Posterior cingulate gyrus (tissue), 11 donors: ENCODE measurements at places on chromosomes 3 and 15.

DNA sequence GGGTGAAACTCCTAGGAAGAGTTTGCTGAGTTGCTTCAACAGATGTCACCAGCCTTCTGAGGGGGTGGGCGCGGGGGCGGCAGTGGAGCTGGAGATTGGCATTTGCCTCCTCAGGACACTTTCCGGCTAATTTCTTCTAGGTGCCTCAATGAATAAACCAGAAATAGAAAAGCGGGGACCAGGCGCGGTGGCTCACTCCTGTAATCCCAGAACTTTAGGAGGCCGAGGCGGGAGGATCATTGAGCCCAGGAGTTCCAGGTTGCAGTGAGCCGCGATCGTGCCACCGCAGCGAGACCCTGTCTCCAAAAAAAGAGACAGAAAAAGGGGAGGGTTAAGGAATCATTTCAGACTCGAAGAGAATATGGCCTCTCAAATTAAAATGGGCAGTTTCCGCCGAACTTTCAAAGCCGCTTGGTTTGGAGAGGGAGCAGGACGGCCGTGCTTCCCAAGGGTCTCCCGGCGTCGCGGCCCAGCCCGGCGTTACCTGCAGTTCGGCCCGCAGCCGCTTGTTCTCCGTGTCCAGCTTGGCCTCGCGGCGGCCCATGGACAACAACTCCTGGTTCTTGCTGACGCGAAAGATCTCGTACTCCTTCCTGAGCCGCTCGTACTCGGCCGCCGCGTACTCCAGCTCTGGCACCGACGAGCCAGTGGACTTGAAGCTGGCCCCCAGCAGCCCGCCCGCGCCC is 587 bp downstream of the NPHP3 start:
- peak; percentile 42 for DNase-seq

DNA sequence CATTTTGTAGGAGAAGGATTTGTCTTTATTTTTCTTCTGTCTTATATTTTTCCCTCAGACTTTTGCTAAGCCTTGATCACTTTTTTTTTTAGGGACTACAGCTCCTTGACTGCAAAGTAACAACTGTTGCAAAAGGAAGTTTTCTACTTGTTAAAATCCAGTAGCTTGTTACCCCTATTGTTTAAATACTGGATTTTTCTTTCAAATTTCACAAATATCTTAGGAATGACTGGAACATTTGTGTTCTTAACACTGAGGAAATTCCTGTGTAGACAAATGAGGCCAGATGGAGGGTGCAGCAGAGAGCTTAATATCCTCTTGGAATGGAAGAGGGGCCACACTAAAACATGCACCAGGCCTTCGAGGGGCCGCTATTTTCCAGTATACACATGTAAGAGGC is 3.2 kb upstream of the PGPEP1L start:
- DNase-seq = no peak

DNA sequence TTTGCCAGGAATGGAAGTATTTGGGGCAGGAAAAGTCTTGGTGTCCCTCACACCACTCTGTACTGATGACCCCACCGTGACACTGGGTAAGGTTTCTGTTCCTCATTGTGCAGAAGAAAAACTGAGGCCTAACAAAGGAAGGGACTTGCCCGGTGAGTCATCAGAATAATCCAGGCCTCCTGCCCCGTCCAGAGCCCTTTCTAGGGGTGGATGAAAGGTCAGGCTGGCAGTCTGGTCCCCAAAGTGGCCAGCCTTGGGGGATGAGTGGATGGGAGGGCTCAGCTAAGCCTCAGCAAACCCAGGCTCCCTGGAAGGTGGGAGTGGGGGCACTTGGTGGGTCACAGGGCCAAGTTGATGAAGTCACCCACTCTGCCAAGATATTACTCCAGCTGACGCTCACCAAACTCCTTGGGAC is 2.3 kb upstream of the DNAH1 start:
- DNase-seq = no peak

- no peak for DNase-seq
These were observed 4.6 kb downstream of the PLIN1 start for GRCh38 chr15:89674526-89674925.

DNA sequence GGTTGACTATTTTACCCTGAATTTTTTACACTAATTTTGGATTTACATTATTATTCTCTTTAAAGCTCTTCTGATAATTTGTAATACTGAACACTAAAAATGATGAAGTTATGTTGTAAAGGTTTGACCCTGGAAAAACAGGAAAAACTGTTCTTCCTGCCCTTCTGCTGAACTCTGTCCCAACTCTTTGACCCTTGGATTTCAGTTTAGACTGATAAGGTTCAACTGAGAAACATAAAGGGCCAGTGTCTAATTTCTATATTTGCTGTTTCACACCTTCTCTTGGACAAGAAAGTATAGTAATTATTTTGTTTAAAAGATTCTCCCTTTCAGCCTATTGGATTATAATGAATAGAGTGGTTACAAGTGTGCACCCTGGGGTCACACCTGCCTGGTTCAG is 12.8 kb upstream of the TMOD3 start:
- DNase-seq = no peak

GRCh38 chr3:182242489-182242942 is 530.8 kb downstream of the SOX2 start:
- DNase-seq = no peak

GRCh38 chr3:42652611-42653302 is 740 bp upstream of the ZBTB47 start:
- no peak for DNase-seq

DNA sequence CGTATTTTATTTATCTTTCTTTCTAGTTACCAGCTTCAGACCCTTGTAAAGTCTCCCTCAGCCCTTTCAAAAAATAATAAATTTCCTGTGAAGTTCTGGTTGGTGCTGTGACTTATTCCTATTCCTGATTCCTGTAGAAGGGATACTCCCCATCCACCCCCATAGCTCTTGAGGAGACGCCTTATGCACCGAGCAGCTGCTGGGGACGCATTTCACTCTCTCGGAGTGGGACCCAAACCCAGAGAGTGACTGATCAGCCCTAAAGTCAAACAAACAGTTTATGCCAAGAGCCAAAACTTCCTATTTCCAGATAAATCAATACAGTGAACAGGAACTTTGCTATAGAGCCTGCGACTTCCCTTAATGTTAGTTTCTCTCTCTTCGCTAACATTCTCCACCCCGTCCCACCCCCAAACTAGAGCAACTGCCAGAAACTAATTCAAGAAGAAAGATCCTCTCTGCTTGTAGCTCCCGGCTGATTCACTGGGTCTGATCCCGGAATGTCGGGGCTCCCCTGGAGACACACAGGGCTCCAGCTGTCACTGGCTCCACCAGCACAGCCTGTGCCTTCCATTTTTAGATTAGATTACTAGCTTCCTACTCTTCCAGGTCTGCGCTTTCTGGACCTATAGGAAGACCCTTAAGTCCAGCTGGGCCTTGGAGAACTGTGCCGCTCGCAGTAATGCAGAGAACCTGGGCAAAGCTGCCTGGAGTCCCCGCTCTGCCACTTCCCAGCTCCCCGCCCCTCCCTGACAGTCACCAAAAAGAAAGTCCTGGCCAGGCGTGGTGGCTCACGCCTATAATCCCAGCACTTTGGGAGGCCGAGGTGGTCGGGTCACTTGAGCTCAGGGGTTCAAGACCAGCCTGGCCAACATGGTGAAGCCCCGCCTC is 45.2 kb downstream of the KLHL25 start:
- no peak for DNase-seq

DNA sequence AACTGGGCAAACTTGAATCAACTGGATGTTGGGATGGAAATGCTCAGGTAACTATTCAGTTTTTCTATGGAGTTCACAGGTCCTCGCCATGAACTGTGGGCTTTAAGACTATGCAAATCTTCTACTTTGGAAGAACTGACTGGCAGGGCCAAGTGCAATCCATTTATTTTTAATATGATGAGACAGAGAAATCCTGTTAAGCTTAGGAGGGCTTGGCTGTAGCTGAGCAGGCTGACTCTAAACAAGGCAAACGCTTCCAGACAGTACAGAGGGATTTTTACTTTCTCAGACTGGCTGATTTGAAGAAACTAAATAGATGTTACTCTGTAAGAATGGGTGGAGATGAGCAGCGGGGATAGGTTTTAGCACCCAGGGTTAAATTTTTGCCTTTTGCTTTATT is 194.2 kb upstream of the ICE2 start:
- DNase-seq = no peak

DNA sequence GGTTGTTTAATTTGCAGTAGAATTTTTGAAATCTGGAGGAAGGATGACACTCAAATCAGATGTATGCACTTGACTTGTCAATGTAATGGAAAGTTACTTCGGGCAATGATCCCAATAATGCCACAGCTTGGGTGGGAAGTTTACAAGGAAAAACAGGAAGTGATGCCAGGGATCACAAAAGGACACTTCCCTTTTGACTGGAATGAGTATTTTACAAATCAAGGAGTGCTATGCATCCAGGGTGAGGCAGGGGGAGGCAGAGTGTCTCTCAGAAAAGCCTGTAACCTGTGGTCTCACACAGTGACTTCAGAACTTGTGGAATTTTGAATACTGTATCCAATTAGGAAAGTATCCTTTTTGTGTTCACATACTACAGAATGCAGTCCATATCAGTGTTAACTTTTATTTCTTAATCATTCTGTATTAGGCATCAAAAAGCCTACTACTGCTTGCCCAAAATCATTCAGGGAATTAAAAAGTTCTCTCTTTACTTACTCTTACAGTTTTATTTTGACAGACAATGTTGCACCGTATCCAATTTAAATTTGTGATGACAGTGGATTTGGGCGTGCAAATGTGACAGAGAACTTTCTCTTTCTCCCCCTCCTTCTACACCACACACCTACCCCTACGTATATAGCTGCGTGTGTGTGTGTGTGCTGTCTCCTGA is 445.1 kb downstream of the MECOM start:
- no peak for DNase-seq

DNA sequence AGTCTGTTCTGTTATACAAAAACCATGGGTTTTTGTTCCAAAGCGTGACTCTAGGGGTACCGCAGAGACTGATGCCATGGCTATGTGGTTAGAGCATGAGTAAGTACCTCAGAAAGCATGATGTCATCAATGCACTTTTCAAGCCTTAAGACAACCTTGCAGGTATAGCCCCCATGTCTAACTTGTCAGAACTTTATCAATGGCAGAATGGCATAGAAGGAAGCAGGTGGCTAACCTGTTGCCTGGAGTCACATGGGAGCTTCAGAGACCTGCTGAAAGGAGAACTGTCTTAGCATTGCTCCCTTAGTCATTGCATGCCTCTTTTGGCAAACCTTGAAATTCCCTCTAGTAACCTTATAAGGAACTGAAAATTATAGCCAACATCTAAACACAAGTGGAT is 52.5 kb downstream of the EOMES start:
- no peak for DNase-seq

DNA sequence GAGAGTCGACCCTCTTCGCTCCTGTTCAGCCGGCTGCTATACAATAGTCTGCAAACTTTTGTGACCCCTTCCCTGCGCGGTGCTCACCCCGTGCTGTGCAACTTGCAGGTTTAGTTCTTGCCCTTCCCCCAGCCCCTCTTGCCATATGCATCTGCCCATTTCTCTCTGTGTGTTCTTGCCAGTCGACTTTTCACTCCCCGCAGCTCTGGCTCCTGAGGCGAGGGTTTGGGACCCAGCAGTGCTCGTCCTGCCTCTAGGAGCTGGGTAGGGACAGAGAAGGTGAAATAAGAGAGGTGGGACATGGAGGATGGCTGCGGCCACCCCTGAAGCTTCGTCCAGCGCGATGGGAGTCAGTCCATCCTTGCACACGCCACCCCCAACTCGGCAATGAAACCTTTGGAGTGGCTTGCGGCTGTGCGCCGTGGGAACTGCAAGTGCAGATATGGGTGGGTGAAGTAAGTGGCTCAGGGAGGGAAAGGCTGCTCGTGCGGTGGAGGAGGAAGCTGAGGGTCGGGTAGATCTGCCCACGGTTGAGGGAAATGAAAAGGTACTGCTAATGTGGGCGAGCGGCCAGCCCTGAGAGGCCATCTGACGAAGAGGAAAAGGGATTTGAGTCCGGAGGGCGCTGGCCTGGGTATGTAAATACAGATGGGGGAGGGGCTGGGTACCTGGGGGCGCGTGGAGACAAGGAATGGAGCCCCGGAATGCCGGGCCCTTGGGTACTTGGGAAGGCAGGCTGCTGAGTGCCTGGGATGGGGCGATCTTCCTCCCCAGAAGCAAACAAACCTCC is 1.0 kb downstream of the LRRC3B start:
- DNase-seq = peak; percentile 76

DNA sequence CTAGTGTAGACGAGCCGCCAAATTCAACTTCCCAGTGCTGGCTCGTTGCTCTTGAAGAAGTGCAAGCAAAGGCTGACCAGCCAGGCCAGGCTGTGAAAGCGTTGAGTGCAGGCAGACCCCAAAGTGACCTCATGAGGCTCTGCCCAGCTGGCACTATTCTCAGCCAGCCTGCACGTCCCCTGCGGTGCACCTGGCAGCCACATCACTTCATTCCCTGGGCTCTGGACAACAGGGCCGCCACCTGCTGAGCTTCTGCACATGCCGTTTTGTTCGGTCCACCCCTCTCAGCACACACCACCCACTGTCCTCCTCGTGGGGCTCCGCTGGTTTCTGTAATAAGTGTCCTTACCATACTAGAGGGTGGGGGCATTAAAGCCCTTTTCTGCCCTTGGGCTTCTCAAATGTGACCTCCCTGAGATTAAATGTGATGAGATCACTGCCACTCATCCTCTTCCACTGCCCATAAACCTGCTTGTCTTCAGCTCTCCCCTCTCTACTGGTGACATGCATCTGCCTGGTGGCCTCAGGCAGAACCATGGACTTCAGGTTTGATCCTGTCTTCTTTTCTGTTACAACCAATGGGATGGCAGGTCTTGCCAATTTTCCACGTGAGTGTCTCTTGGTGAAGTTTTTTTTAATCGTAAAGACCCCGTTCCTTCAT is 6.1 kb downstream of the RASGRF1 start:
- peak; percentile 2 for DNase-seq

DNA sequence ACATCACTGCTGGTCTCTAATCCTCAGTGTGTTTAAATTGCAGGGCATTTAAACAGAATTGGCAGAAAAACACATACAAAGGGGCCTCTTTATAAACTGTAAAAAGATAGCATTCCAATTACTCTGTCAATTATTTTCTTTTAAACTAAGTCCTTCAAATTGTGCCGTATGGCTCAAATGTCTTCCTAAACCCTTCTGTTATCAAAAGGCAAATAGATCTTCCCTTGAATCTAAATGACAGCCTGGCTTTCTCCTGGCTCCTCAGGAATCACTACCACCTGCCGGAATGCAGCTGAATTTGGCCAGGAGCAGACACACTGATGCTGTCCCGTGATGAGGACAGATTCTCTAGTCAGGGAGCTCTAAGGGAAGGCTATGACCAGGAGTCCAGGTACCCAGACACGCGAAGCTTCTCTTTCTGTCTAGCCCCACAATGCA is 85.6 kb downstream of the IGF2BP2 start:
- no peak for DNase-seq

DNA sequence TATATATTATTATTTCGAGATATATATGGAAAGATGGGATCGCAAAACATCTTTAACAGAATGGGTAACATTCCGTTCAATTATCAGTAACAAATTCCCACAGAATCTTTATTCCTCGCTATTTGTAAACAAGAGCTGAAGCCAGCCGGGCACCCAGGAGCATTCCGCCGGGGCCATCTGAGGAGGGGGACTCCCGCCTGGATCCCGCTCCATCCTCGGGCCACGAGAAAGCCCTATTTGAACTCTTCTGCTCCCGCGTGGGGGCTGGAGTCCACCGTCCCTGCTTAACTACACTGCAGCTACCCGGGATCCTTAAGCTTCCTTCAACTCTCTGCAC is 687 bp downstream of the GPR176 start:
- no peak for DNase-seq

GRCh38 chr15:27768732-27769475 is 330.2 kb downstream of the OCA2 start:
- peak; percentile 90 for DNase-seq
